ENCODE measurements at places on chromosomes 16 and 17. TPM values are rescaled to one million over a fixed set of nuclear protein-coding genes. Genes with fewer than 3 reads are reported as not detected.

The KRT34 gene
- not detected for total RNA-seq

The DRC3 gene
- 0.64 TPM for total RNA-seq

The DNAJA3 gene
- 88.0 TPM for total RNA-seq

The KRT40 gene
- not detected for total RNA-seq

The CASKIN1 gene
- 0.17 TPM for total RNA-seq

The KRTAP4-3 gene
- total RNA-seq: not detected

The NAT9 gene
- 42.1 TPM for total RNA-seq

The SMIM36 gene
- total RNA-seq: not detected

The CD300LB gene
- total RNA-seq: not detected

GRCh38 chr17:14997290-14997689 lies 267.8 kb downstream of the PMP22 start:
- H3K4me1 ChIP-seq: no peaks in the 10 kb centered on the region
- no peaks in the 10 kb centered on the region for H3K36me3 ChIP-seq
- H3K4me3 ChIP-seq: no peak overlapping the region
- peaks cover 15% of the 10 kb centered on the region for H3K27me3 ChIP-seq

DNA sequence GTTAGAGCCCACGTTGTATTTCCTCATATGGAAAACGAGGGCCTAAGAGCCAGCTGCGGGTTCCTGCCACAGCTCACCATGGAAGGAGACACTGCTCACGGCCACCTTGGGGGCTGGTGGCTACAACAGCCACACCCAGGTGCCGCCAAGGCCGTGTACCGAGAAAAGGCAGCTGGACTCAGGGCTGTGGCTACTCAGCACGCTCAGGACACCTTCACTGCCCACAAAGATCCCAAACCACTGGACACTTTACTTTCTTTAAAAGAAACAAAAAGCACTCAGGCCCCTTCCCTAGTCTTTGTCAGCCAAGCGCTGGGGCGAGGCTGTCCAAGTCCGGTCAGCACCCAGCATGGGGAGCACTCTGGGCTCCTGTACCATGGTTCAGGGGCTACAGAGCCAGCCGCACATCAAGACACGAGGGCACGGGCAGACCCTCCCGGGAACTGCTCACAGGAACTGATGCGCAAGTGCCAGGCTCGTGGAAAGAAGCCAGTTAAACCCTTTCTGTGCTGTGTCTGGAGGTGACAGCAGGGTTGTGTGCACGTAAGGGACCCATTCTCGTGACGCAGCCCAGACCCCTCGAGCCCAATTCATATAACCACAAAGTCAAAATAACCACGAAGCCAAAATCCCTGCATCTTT lies 18.5 kb downstream of the SLC16A3 start:
- H3K27me3 ChIP-seq: no peaks in the 10 kb centered on the region
- peaks cover 15% of the 10 kb centered on the region for H3K4me1 ChIP-seq
- no peak overlapping the region for H3K27ac ChIP-seq
- peaks cover 48% of the 10 kb centered on the region for H3K36me3 ChIP-seq
- no peak overlapping the region for H3K4me3 ChIP-seq
- no peak for DNase-seq

DNA sequence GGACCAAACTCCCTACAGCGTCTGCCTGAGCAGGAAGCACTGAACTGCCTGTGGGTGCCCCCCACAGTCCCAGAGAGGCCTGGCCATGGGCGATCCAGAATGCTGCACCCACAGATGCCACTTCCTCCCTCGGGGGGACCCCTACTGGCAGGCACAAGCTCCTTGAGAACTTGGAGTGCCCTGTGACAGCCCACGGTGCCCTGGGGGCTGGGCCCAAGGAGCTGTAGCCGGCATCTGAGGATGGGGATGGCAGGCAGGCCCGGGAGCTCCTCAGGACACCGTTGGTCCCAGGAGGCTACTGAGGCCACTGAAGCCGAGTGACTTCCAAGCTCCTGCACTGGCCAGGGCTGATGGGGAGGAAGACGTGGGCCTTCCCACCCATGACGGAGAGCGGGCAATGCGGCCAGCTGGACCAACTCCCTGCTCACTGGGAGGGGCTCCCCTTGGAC lies 15.1 kb upstream of the RASD1 start:
- H3K36me3 ChIP-seq: no peaks in the 10 kb centered on the region
- H3K27me3 ChIP-seq: no peaks in the 10 kb centered on the region
- no peak overlapping the region for H3K27ac ChIP-seq
- no peaks in the 10 kb centered on the region for H3K4me1 ChIP-seq
- no peak overlapping the region for H3K4me3 ChIP-seq

- no peaks in the 10 kb centered on the region for H3K36me3 ChIP-seq
- DNase-seq: no peak
- H3K27ac ChIP-seq: no peak overlapping the region
- H3K4me3 ChIP-seq: no peak overlapping the region
- no peaks in the 10 kb centered on the region for H3K4me1 ChIP-seq
- no peaks in the 10 kb centered on the region for H3K27me3 ChIP-seq
Measured at GRCh38 chr16:83070416-83071209, 443.8 kb downstream of the CDH13 start.

GRCh38 chr17:73689596-73690275 lies 45.5 kb upstream of the SDK2 start:
- H3K36me3 ChIP-seq: no peaks in the 10 kb centered on the region
- no peak overlapping the region for H3K4me3 ChIP-seq
- H3K4me1 ChIP-seq: no peaks in the 10 kb centered on the region
- DNase-seq: no peak
- H3K27ac ChIP-seq: no peak overlapping the region

DNA sequence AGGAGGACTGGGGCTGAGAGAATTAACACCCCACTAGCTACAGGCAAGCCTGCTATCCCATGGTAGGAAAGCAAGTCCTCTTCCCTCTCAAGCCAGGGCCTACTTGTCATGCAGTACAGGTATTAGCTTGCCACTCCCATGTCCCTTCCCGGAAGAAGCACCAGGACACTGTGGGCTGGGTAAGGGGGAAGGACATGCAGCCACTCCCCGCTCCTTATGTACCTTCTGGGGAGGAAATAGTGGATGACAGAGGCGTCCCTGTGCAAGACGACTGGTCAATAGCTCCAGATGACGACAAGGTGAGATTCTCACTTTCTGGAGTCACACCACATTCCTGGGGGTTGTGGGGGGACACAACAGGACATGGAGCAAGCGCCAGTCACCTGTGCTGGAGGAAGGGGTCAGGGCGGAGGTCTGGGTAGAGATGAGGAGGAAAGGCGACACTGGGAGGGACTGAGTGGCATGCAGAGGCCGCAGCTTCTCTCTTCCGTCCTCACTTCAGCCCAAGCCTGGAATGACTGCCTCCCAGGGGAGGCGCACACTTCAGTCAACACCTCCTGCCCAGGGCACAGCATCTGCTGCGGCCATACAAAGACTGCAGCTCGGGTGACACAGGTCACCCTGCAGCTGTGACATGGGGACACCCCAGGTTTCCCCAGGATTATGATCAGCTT lies 15.1 kb upstream of the FOXJ1 start:
- peaks cover 37% of the 10 kb centered on the region for H3K4me1 ChIP-seq
- no peak overlapping the region for H3K4me3 ChIP-seq
- no peaks in the 10 kb centered on the region for H3K27me3 ChIP-seq

- no peak overlapping the region for H3K4me3 ChIP-seq
- peaks cover 25% of the 10 kb centered on the region for H3K27me3 ChIP-seq
- H3K27ac ChIP-seq: no peak overlapping the region
- H3K4me1 ChIP-seq: no peaks in the 10 kb centered on the region
- H3K36me3 ChIP-seq: no peaks in the 10 kb centered on the region
- DNase-seq: no peak
Measured at GRCh38 chr17:38663964-38664644, 10.7 kb downstream of the EPOP start.

DNA sequence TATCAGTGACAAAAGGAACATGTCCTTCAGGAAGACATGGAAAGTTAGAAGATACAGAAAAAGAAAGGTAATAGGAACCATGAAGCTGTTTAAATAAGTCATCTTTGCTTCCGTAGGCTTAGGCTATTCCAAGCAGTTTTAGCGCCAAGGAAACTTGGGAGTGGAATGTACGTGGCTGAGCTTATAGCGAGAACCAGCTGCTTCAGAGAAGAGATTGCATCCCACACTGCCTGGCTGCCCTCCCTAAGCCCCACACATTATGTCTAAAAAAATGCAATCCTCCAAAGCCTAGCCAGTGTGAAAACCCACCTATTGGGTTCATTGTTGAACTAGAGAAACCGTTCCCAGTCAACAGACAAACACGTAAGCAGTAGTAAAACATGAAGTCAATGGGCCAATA lies 149.9 kb downstream of the SLC39A11 start:
- H3K4me3 ChIP-seq: no peak overlapping the region
- no peak overlapping the region for H3K27ac ChIP-seq
- no peaks in the 10 kb centered on the region for H3K4me1 ChIP-seq
- no peak for DNase-seq
- no peaks in the 10 kb centered on the region for H3K27me3 ChIP-seq

GRCh38 chr16:46937536-46937935 lies 35.9 kb downstream of the DNAJA2 start:
- H3K27ac ChIP-seq: no peak overlapping the region
- no peaks in the 10 kb centered on the region for H3K36me3 ChIP-seq
- DNase-seq: no peak

GRCh38 chr17:28072936-28073533 lies 30.6 kb downstream of the NLK start:
- peaks cover 47% of the 10 kb centered on the region for H3K4me1 ChIP-seq
- no peak overlapping the region for H3K27ac ChIP-seq
- no peak overlapping the region for H3K4me3 ChIP-seq
- H3K36me3 ChIP-seq: peaks cover 11% of the 10 kb centered on the region
- H3K27me3 ChIP-seq: no peaks in the 10 kb centered on the region
- DNase-seq: no peak

DNA sequence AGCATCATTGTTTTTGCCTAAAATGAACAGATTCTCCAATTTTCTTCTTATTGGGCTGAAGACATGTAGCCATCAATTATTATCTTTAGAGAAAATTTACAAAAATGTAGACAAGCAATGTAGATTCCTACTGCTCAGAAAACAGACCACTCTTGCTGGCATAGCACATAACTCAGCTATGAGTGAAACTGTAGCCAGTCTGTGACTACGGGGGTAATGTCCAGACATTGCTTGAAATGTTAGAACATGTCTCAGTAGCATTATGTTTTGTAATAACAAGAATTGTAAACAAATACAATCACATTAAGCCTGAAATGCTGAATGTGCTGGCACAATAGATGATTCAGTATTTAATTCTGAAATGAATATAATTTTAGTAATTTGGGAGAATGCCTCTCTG lies 265.7 kb upstream of the KCNJ16 start:
- H3K4me1 ChIP-seq: no peaks in the 10 kb centered on the region
- no peak overlapping the region for H3K4me3 ChIP-seq
- H3K36me3 ChIP-seq: no peaks in the 10 kb centered on the region
- no peaks in the 10 kb centered on the region for H3K27me3 ChIP-seq
- H3K27ac ChIP-seq: no peak overlapping the region
- no peak for DNase-seq

DNA sequence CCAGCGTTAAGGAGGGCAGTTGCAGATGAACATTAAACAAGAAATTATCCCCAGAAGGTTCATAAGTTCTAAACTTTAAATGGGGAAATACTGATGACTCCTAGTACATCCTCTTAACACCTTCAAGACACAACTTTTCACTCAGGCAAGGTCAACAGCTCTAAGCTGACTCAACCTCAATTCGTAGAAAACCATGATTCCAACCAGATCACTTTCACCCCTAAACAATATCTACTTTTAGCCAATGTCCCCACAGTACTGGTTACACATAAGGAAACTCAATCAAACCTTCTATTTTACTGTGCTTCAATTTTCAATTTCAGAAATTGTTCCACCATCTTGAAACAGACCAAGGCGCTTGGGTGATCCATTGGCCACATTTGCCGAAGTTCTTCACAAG lies 2.3 kb downstream of the CDYL2 start:
- no peak for DNase-seq
- peaks cover 1% of the 10 kb centered on the region for H3K36me3 ChIP-seq
- H3K27ac ChIP-seq: no peak overlapping the region
- H3K4me1 ChIP-seq: peaks cover 25% of the 10 kb centered on the region

GRCh38 chr17:74963656-74964055 lies 8.9 kb downstream of the HID1 start:
- no peak for DNase-seq
- H3K4me1 ChIP-seq: peaks cover 7% of the 10 kb centered on the region
- H3K36me3 ChIP-seq: no peaks in the 10 kb centered on the region
- H3K27me3 ChIP-seq: no peaks in the 10 kb centered on the region
- H3K4me3 ChIP-seq: no peak overlapping the region

- H3K4me3 ChIP-seq: peak overlapping the region; percentile 99
- peaks cover 25% of the 10 kb centered on the region for H3K36me3 ChIP-seq
- peaks cover 37% of the 10 kb centered on the region for H3K4me1 ChIP-seq
Measured at GRCh38 chr16:30377050-30377811, 2.6 kb downstream of the MYL11 start.

DNA sequence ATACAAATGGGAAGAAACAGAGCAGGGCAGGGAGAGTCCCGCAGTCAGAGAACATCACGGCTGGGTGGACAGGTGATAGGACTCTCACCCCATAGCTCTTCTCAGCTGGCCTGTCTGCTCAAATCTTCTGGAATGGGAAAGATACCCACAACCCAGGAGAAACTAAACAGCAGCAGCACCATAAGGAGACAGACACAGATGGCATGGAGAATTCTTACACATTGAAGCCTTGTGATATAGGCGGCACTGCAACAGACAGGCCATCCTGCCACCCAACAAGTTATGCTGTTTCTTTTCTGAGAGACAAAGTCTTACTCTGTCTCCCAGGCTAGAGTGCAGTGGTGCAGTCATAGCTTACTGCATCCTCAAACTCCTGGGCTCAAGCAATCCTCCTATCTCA lies 8.6 kb upstream of the ANKRD40CL start:
- no peak for DNase-seq
- no peak overlapping the region for H3K4me3 ChIP-seq
- no peaks in the 10 kb centered on the region for H3K36me3 ChIP-seq
- no peaks in the 10 kb centered on the region for H3K27me3 ChIP-seq

DNA sequence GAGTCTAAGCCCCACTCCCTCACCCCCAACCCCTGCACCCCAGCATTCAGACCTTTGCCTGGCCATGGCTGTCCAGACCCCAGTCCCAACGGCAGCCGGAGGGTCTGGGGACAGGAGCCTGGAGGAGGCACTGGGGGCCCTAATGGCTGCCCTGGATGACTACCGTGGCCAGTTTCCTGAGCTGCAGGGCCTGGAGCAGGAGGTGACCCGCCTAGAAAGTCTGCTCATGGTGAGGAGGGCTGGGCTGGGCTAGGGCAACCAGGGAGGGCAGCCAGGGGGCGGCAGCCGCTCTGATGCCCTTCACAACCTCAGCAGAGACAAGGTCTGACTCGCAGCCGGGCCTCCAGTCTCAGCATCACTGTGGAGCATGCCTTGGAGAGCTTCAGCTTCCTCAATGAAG lies 14.4 kb downstream of the RIPOR1 start:
- no peak overlapping the region for H3K27ac ChIP-seq
- DNase-seq: no peak
- H3K36me3 ChIP-seq: peaks cover 4% of the 10 kb centered on the region
- no peak overlapping the region for H3K4me3 ChIP-seq

All from activated naive CD4-positive, alpha-beta T cell treated with anti-CD3 and anti-CD28 coated beads for 36 hours (primary cell).